NCI-H69 (cell line): ENCODE measurements at places on chromosomes 7 and 10.

DNA sequence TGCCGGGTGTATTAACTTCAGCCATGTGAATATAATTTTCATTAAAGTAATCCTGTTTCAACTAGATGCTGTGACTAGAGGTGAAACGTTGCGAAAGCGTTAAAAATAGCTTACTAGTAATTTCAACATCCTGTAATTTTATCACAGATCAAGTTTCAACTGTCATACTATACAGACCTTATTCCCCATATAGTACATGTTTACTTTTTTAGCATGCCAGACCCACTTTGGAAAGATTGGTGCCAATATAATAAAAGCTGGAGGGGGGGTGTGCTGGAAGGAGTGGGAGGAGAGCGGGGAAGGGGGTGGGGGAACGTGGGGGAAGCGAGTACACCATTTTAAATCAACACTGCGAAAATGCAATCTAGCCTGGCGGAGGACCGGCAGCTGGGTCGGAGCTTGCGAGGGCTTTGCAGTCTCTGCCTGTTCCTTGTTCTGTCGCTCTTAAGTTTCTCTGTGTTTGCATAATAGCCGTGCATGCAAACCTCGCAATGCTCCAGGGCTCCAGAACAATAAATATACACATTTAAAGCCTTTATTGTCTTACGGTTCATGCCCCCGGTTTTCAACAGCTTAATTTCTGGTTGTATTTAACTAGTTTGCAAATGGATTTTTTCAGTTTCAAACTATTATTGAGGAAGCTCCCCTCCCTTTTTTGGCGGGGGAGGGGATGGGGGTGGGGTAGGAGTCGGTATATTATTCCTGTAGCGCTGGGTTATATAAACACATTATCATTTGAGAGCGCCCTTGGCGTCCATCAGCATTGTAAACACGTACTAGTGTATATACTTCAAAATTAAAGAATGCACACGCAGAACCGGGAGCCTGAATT, 1.3 kb upstream of the ARID5B start:
- peak; percentile 95 for DNase-seq

GRCh38 chr7:13792208-13792607, 197.3 kb downstream of the ETV1 start:
- peak; percentile 14 for DNase-seq

- peak; percentile 67 for DNase-seq
These were observed 1.3 kb upstream of the TAS2R38 start for GRCh38 chr7:141974831-141975230.

GRCh38 chr7:16811551-16811950, 6.8 kb upstream of the AGR2 start:
- no peak for DNase-seq

- DNase-seq = no peak
These were observed 71.9 kb downstream of the ELFN1 start for GRCh38 chr7:1741751-1742554.

- DNase-seq = peak; percentile 91
These were observed 44.9 kb downstream of the BAMBI start for GRCh38 chr10:28722065-28722803.

DNA sequence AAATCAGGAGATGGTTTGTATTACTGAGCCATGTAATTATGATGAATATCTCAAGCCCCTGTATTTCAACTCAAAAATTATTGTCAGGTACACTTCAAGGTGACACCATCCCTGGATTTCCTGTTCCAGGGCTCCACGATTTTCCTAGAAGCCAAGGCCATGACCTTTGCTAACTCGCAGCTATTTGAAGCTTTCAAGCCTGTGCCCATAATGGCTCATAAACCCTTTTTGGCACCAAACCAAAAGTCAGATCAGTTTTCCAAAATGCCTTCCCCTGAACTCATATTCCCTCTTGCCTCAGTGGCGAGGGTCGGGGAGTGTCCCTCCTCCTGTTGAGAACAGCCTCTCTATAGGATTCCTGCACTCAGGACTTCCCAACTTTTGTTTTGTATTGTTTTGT, 70.8 kb downstream of the HIP1 start:
- peak; percentile 49 for DNase-seq

DNA sequence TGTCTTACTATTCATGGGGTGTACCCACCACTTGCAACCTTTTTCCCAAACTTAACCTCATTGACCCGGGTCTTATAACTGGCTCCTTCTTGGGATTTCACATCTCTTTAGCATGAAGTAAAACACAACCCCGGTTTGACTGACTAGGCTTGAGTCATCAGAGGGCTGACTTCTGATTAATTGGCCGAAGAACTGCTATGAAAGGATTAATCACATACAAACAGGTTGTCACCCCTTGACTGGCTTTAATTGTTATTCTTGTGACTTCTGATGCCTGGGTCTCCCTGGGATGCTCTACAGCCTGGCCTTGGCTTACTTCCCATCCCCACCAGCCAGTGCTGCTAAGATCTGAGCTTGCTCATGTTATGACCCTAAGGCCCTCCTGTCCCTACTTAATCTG, 8.8 kb upstream of the CRPPA start:
- DNase-seq = no peak
